ENCODE measurements at places on chromosomes 12 and 14.

GRCh38 chr14:81062816-81063215 is 107.4 kb downstream of the TSHR start:
- no peak for DNase-seq

DNA sequence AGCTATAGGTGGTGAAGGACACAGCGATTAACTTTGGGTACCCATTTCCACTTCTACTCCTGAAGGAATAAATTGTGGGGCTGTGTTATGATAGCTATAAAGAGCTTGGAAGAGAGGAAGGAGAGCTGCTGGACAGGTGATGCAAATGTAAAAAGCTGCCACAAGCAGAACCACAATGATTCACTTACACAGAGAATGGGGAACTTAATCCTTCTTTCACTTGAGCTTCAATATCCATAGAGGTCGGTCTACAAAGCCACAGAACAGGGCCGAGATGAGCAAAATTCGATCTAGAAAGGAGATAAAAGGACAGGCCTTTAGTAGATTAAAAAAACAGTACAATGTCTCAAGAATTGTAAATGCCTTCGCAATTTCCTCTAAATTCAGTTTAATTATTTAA is 831.1 kb downstream of the LRFN5 start:
- DNase-seq = no peak

GRCh38 chr12:112808156-112808555 is 16.6 kb downstream of the RPH3A start:
- no peak for DNase-seq

- DNase-seq = no peak
Measured at GRCh38 chr12:78470354-78471195, 394.0 kb upstream of the SYT1 start.

GRCh38 chr14:77622366-77622961 is 6.0 kb upstream of the SPTLC2 start:
- DNase-seq = no peak

Measured in right cardiac atrium (tissue), 5 donors.